ENCODE measurements at places on chromosomes 3 and 15.
A peak's percentile ranks its signal among the peaks of the same experiment; 100 is the strongest.

GRCh38 chr15:66178531-66178910, 75.0 kb downstream of the MEGF11 start:
- DNase-seq, result no peak

- no peak for DNase-seq
Measured at GRCh38 chr3:70980646-70981170, 602.8 kb downstream of the FOXP1 start.

DNA sequence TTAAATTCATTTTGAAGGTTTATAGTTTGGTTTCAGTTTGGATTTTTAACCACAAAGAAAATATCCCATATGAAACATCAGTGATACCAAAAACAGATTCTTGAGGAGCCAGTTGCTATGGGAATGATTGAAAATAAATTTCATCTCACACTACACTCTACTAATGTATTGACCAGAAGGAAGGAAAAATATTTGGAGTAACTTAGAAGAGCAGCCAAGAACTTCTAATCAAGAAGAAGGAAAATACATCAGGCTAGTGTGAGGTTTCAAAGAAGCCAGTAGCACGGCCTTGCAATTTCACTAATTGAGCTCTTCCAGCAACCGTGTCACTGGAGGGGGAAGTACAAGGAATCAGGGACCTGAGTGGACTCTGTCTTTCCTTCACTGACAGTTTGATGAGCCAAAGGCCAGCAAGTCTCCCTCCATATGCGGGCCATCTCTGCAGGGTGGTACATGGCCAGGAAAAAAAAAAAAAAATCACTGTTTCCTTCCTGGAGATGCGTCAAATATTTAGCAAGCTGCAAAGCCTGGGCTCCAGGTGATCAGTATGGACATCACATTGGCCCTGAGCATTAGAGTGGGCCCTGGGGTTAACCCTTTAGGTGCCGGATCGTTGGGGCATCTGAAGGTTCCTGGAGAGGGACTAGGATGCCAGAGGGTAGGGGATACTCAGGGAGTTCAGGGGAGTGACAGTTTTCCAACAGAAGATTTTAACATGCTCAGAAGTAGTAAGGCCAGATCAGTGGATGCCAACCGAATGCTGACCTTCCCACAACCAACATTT, 37.1 kb downstream of the SLC12A8 start:
- DNase-seq, result no peak

DNA sequence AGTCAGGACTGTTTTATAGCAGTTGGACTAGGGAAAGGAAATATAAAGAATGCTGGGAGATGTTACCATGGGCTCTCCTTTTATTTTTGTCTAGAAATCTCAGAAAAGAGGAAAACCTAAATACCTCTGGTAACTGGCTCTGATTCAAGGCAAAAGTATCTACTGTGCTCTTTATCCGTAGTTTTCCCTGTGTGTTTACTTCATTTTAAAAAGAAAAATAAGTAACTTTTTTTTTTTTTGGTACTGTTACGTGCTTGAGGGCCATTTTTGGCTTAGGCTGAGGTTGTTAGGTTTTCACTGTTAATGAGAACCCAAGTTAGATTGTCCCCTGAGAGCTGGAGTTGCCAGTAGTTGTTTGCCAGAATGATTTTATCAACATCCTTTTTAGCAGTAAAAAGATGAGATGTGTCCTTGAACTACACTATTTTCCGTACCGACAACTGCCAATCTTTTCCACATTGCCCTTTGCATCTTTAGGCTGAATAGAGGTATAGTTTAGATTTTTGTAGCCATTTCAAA, 35.8 kb downstream of the IQGAP1 start:
- DNase-seq, result no peak

DNA sequence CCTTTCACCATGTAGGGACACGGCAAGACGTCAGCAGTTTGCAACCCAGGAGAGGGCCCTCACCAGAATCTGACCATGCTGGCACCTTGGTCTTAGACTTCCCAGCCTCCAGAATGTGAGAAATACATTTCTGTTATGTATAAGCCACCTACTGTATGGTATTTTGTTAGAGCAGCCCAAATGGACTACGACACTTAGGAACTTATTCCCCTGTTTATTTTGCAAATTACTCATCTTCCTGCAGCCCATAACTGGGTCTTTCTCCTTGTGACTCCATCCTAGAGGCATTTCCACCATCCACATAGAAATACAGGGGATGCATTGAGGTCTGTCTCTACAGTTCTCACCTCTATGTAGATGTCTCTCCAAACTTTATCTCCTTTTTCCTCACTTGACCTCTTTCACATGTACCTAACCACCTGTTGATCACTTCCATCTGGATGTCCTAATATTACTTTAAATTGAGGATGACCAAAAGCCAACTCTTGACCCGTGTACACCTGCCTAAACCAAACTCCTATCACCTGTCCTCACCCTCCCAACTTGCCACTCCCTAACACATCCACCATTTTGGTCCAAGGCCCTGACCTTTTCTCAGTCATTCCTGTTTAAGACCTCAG, 406.0 kb upstream of the WNT5A start:
- no peak for DNase-seq

GRCh38 chr3:183296944-183297343, 43.9 kb downstream of the B3GNT5 start:
- DNase-seq, result no peak

DNA sequence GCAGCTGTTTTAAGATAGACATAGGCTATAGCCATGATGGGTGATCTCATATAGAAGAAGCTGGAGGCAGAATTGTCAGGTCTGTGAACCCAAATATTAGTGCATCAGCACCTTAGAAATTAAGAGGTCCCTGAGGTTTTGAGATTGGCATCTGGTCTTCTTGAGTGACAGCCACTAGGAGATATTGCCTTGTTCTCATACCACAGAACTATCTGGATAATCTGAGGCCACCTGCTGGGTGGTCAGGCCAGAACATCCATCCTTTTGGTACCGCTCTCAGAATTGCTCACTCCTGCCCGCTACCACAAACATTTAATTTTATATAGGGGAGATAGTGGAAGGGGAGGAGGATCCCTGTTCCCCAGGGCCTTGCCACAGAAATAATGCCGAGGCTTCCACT, 210.6 kb upstream of the ZPLD1 start:
- no peak for DNase-seq

DNA sequence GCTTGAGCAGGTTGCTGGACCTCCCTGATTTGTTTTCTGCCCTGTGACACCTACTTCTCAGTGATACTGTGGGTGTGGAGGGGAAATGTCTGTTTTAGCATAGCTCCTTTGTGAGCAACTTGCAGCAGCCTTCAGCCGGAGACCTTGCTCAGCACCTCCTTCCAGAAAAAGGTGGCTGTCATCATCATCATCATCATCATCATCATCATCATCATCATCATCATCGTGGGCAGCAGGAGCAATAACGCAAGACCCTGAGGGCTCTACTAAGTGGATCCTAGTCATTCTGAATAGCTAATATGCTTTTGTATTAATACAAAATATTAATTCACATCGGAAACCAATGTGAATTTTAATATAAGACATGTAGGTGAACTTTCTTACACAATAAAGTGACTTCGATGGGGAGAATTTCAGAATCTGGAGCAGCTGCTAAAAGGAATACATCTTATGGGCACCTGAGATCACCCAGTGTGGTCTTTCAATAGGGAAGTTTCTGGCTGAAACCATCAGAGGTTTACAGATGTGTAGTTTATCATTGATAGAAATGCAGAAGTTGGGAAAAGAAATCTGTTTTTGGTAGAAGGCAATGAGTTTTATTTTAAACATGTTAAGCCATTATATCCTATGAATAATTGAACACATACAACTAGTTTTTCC, 8.6 kb downstream of the GABRR3 start:
- DNase-seq, result no peak

GRCh38 chr3:174951034-174951433, 91.9 kb downstream of the NAALADL2 start:
- DNase-seq, result peak; percentile 77

GRCh38 chr15:68343579-68344225, 66.2 kb downstream of the FEM1B start:
- DNase-seq, result no peak

DNA sequence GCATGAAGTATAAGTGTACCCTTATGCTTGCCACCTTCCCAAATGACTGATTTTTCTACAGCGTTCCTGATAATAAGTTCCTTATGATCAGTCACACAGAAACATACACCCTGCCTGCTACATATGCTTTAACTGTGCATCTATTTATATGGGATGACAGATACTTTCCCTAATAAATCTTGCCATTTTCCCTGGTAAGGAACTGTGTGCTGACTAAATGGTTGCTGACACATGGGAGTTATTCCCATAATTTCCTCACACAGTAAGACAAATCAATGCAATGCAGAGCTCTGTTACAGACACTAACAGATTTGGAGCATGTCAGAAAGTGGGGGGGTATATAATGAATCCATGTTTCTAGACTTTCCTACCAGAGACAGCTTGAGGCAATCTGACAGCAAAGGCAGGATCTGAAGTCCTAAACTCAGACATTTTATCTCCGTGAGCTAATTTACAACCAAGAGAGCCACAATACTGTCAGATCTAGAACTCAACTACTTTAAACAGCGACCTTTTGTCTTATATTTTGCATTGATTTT, 86.9 kb upstream of the TCF12 start:
- DNase-seq, result no peak
